ENCODE measurements at places on chromosomes 6 and 20.

DNA sequence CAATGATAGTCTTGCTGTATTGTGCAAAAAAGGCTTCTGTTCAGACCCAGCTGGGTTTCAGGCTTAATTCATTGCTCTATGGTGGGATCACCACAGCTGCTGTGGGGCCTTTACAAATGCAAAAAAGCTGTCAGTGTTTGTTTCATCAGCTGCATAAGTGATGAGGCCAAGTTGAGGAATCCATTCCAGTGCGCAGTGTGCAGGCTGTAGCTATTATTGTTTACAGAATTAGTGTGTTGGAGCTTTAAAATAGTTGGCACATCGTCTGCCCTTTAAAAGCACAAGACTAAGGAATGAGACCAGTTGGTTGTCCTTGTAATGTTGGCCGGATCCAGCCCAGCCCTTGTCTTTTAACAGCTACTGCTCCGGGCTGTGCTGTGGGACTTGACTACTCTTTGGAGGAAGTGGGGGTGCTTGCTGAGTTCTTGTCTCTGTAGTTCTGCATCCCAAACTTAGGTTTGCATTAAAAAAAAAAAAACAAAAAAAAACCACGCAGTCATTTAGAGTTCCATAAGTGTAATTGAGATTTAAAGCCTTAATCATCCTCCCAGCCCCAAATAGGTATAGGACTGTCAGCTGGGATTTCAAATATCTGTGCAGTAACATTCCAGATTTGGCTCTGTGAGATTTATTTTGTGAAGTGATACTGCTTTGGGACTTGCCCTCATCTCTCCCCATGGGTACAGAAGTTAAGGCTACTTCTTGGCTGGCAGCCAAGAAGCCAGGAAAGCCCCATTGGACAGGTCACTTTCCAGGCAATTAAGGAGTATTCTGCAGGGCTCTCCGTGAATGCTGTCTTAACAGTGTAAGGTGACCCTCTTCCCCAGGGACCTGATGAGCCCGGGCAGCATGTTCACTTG, 19.3 kb downstream of the JARID2 start:
- DNase-seq: no peak

DNA sequence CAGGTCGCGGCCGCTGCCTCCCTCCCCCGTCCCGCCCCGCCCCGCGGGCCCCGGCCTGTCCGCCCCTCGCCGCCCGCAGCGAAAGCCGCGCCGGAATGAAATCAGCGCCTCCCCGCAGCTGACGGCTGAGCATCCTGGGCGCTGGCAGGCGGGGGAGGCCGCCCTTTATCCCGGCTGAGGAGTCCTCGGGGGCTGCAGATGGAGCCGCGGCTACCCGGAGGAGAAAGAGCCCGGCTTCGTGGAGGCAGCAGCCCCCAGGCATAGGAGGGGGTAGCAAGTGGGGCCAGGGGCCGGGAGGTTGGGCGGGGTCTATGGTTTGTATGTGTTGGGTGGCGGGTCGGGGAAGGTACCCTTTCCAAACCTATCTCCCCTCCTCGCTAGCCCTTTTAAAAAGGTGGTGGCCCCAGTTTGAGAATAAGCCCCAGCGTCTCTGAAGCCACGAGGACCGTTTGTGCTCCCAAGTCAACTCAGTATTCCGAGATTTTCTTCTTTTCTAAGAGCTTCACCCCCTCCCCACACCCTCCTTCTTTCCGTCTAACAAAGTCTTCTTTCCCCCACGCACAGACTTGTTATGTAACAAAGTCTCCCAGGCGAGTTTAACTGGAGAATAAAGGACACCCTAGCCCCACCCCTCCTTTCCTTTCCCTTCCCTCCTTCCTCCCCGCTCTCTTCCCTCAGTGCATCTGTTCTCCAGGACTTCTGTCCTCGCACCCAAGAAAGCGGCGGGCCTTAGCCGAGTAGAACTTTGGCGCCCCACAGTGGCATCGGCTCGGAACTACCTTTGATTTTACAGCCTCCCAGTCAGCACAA, 11.0 kb downstream of the POU3F2 start:
- DNase-seq: peak; percentile 90

DNA sequence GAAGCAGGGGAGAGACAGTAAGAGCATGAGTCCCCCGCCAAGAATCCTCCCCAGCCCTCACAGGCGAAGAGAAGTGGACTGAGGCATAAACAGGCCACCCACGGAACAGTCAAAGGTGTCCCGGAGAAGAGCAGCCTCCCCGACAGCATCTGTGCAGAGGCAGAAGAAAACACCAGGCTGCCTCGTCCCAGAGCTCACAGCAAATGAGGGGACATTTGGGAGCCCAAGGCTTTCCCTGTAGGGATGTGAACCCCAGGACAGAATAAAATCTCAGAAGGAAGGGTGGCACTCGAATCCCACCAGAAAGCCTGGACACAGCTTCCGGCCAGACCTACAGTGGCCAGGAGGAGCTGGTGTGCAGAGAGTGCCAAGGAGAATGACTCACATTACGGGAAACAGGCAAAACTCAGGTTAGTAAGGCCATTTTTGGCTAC, 90.4 kb downstream of the DLL1 start:
- no peak for DNase-seq

DNA sequence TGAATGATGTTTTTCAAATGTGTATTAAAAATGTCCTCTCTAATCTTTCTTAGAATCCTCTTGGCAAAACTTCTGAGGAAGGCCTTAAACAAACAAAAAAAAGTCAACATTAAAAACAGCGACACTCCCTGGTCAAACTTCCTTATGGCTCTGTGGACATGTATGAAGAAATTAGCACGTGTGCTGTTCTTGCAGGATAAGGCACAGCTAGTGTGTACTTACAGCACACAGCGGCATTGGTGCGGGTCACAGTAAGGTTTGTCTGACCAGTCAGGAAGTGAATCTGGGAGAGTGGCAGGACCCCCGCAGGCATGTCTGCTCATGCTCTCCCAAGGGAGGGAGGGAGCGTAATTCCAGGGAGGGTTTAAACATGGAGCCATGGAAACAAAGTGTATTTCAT, 38.8 kb downstream of the SLC22A1 start:
- no peak for DNase-seq

- no peak for DNase-seq
These were observed 37.4 kb upstream of the OPRM1 start for GRCh38 chr6:154001494-154002285.

DNA sequence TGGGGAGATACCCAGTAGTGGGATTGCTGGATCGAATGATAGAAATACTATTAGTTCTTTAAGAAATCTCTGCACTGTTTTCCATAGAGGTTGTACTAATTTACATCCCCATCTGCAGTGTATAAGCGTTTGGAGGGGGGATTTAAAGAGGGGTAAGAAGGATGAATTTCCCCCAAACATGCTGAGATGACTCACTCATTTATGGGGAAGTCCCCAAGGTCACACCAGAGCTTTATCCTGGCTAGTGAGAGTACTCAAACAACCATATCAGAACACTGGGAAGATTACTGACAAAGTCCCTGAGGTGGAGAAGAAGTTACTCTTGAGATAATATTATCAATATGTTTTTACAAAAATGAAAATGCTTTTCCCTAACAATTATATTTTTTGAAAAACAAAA, 44.0 kb downstream of the ROS1 start:
- DNase-seq: no peak

DNA sequence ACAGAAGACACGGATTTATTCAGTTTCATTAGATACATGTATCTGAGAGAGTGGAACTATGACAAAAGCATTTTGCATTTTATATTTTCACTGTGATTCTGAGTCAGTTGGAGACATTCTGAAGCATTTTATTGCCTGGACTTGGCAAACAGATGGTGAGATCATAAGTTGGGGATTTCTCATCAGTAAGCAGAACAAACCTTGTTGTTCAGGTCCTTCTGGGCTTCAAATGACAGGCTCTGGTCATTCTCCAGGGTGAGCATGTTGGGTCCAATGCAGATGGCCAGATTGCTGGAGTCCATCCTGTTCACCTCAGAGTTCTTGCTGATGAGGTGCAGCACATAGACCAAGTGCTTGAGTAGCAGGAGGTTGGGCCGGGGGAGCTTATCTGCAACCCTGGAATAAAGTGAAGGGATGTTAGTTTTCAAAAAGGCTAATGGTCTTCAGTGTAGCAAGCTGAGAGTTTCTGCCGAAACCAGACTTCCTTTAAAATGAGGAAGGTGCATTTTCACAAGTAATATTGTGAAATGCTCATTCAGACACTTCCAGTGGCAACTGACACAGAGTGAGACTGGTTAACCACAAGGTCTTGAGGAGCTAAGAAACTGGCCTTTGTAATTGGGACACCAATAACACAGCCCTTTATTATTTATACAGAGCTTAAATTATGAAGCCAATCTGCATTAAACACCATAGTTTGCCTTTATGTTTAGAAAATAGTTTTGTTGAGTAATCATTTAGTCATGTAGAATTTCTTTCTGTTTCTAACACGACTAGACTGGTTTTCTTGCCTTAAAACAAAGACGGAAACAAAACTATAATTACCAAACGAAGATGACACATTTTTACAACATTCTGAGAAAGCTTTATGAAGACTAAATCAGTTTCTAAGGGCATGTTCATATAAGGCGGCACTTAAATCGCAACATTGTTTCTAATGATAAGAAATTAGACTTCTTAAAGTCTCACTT, 5.6 kb downstream of the TAGAP start:
- DNase-seq: no peak

GRCh38 chr6:52352239-52353018, 9.5 kb upstream of the PAQR8 start:
- no peak for DNase-seq

DNA sequence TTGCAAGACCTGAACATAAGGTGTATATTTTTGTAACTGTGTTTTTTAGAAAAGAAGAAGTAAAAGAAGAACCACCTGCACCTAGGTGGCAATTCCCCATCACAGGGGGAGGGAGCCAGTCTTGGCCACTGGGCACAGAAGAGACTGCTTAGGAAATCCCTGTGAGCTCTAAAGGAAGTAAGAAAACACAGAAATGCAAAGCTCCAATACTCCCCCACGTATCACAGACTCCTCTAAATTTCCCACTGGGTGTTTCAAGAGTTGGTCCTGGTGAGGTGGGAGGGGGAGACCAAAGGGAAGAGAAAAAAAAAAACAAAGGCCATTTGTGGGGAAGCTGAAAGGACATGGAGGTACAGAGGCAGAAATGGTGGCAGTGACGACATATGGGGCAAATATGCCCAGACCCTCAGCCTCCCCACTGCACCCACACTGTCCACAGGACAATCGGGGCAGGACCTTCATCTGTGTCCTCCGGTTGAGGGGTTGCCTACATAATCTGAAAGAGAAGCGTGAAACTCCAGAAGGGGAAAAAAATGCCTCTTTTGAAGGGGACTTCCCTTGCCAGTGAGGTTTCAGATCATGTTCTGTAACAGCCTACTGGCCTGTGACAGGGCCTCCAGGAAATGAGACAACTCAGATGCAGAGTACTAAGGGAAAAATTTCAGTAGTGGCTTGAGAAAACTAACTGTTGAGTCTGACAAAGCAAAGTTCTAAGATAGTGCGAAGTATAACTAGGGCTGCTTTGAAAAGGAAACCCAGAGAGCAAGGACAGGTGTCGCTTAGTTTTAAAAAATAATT, 226.2 kb upstream of the MARCKS start:
- DNase-seq: no peak

DNA sequence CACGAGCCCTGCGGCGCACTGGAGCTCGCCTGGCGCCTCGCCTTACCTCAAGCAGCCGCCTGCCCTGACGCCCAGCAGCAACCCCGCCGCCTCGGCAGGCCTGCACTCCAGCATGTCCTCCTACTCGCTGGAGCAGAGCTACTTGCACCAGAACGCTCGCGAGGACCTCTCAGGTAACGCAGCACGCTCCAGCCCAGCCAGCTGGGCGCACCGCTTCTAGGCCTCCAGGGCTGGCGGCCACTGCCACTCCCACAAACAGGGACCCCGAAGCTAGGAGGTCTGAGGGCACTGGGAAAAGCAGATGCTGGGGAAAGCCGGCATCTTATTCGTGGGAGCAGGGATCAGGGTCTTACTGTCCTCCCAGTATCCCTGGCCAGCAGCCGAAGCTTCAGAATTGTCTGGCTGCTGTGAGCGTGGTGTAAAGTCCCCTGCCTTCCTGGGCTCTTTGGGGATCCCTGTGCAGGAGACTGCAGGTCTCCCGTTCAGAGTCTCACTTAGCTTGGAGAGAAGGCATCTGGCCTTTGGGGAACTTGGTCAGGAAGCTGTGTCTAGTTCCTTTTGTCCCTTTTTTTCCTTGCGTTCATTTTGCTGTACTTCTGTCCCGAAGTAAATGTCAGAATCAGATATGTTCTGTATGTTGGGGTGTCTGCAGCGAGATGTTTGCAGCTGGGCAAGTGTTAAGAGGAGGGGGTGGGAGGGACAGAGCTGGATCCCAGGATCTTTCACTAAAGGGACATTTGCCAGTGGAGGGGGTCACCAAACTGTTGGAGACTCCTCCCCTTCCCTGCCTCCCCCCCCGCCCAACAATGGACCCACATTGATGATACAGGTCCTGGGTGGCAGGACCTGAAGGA, 1.8 kb downstream of the FOXF2 start:
- DNase-seq: no peak

GRCh38 chr6:143673669-143674068, 4.1 kb upstream of the PHACTR2 start:
- DNase-seq: no peak

DNA sequence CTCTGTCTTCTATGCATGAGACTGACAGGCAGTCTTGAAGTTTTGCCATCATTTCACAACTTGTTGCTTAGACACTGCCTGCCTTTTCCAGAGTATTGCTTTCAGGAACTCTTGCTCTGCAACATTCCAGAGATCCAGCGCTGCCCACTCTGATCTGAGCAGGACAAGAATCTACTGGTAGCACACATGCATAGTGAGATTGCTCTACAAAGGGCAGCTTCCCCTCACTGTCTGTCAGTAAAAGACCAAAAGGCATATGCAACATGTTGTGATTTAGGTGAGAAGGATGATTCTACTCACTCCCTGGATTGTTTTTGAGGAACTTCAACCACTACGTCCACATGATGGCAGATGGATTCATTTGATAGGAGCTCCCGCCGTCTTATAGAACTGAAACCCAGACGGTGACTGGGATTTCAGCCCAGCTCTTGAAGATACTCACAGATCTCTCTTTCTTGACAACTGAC, 259.1 kb downstream of the ARID1B start:
- no peak for DNase-seq

DNA sequence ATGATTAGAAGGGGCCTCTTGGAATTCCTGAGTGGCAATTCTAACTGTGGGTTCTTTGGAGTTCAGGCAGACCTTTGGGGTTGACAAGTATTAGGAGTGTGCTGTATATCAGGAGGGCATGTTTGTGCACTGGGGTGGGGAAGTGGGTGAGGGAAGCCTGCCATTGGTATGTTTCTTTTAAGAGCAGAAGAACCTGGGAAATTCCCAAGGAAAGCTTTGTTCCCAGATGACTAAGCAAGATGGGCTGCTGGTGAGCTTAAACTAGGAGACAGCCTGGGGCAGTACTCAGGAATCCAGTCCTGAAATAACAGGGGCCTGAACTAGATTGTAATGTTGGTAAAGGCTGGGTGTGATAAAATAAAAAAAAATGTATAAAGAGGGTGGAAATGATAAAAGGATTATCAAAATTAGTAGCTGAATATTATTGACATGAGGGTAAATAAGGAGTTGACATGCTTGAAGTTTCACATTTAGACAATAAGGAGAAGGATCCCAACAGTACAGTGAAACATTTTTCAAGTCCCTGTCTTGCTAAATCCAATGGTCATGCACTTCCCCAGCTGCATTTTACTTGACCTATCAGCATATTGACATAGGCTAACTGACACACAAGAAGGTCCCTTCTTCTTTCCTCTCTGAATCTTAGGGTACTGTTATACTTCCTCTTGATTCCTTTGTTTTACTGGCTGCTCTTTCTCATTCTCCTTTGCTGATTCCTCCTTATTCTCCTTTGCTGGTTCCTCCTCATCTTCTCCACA, 18.4 kb upstream of the IFNGR1 start:
- no peak for DNase-seq

- DNase-seq: no peak
These were observed 5.4 kb downstream of the SYS1 start for GRCh38 chr20:45368221-45368980.
